ENCODE measurements at places on chromosomes 1 and 21.

DNA sequence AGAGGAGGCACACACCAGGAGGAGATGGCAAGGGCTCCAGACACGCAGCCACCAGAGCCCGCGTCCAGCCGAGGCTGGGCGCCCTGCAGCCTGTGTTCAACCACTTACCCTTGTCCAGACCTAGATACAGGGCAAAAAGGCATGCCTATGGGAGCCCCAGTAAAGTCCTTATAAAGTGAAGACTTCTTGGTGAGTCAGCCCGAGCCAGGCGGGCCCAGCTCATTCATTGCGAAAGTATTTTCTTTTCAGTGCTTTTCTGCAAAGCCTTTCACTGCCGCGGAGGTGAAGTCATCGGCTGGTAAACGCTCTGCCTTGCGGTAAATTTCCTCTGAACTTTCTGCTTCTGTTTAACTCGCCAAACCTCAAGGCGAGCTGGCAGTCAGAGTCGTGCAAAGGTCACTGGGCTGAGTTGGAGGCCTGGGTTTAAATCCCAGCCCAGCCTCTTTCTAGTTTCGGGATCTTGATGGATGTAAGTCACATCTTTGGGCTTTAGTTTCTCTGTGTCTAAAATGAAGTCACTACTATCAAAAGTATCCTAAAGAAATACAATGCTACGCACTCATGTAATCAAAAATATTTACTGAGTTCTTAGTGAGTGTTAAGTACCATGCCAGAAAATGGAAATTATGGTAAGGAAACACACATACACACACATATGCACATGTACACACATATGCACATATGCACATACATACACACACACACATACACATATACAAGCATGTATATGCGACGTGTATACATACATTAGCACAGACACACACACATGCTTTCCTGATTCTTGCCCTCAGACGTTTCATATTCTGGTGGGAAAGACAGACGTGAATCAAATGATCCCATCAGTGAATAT, 54.7 kb upstream of the IFFO2 start:
- no peak for DNase-seq

DNA sequence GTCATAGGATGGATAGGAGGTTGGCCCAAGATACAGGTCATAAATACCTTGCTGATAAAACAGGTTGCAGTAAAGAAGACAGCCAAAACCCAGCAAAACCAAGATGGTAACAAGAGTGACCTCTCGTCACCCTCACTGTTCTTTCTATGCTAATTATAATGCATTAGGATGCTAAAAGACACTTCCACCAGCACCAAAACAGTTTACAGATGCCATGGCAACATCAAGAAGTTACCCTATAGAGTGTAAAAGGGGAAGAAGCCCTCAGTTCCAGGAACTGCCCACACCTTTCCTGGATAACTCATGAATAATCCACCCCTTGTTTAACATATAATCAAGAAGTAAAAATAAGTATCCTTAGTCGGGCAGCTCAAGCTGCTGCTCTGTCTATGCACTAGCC, 671.9 kb downstream of the PTPRC start:
- no peak for DNase-seq

DNA sequence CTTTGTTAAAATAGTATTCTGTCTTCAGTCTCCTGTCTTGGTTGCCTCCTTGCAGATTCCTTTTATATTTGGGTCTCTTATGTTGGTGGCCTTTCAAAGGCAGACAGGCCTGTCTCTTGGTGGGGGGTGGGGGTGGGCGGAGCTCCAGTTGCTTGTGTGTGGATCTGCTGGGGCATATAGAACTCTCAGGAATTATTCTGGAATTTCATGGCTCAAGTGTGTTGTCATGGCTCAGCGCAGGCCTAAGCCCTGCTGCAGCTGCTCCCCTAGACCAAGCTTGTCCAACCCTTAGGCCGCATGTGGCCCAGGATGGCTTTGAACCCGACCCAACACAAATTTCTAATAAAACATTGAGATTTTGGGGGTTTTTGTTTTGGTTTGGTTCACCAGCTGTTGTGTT, 8.0 kb downstream of the C1orf35 start:
- no peak for DNase-seq

GRCh38 chr1:3570066-3570986, 41.0 kb downstream of the MEGF6 start:
- DNase-seq = no peak

DNA sequence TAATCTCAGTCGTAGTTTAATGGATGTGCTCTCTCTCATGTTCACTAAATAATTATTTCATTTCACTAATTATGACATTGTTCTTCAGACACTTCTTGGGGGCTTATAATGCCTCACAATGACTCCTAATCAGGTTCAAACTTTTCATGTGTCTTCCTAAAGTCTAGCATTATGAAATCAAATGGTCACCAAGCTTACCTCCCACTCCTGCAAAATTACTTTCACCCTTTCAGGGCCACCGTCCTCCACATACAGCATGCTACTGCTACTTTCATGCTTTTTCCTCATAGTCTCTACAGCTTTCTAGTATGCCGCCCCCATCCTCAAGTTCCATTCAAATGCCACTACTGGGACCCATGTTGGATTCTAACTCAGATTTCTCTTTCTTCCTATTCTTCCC, 59.8 kb upstream of the C1orf53 start:
- DNase-seq = no peak

DNA sequence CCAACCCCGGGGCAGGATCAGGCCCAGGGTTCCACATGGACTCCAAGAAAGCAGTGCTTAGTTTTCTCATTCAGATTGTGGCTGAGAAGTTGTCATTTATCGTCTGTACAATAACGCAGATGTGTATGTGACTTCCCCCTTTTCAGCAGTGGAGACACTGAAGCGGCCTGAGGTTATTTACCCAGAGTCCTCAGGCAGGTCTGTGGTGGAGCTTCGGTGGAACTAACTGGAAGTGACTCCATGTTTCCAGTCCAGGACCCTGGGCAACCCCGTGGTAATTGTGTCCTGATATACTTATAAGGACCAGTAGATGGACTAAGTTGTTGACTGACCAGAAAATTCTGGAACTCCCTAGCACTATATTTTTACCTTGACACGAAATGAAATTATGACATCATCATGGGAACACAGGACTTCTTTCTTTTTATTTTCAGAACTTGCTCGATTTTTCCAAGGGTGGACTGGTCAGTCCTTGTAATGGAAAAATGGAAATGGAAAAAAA, 1.0 kb upstream of the IER5 start:
- DNase-seq = no peak

GRCh38 chr1:152313970-152314369, 11.1 kb downstream of the FLG start:
- no peak for DNase-seq

DNA sequence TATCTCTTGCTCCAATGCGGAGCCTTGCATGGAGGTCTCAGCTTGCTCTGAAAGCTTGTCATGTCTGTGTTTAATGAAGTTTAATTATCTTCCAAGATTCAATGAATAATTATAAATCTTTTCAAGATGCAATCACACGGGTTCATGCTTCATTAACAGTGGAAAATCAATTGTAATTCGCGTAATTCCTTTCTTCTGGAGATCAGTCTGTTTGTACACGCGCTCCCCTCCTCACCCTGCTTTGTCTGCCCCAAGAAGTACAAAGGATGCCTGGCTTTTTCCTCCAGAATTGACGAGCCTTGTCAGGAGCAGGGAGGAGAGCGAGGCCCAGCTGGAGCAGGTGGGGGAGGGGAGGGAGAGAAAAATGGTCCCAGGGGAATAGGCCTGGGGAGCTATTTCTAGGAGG, 65.0 kb upstream of the DISP3 start:
- no peak for DNase-seq

GRCh38 chr1:116324411-116324810, 48.6 kb upstream of the ATP1A1 start:
- DNase-seq = no peak

GRCh38 chr1:219837274-219837993, 90.9 kb downstream of the SLC30A10 start:
- peak; percentile 51 for DNase-seq

DNA sequence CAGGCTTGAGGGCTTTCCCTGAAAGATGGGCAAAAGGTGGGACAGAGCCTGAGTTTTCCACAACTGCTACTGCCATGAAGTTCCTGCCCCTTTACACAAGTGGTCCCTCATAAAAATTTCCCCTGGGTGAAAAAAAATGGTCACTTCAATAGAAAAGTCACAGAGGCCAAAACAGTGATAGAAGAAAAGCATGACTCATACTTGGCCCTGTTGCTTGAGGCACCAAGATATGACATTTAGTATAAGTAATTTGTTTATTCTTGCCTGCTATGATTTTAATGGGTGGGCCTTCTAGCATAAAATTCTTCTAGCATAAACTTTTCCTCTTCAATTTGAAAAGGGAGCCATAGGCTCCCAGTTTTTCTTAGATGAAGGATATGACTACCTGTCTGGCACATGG, 280.2 kb downstream of the DPYD start:
- DNase-seq = no peak

- no peak for DNase-seq
These were observed 19.5 kb downstream of the PADI2 start for GRCh38 chr1:17099616-17100340.

- no peak for DNase-seq
These were observed 34.6 kb downstream of the TNR start for GRCh38 chr1:175708787-175709186.

DNA sequence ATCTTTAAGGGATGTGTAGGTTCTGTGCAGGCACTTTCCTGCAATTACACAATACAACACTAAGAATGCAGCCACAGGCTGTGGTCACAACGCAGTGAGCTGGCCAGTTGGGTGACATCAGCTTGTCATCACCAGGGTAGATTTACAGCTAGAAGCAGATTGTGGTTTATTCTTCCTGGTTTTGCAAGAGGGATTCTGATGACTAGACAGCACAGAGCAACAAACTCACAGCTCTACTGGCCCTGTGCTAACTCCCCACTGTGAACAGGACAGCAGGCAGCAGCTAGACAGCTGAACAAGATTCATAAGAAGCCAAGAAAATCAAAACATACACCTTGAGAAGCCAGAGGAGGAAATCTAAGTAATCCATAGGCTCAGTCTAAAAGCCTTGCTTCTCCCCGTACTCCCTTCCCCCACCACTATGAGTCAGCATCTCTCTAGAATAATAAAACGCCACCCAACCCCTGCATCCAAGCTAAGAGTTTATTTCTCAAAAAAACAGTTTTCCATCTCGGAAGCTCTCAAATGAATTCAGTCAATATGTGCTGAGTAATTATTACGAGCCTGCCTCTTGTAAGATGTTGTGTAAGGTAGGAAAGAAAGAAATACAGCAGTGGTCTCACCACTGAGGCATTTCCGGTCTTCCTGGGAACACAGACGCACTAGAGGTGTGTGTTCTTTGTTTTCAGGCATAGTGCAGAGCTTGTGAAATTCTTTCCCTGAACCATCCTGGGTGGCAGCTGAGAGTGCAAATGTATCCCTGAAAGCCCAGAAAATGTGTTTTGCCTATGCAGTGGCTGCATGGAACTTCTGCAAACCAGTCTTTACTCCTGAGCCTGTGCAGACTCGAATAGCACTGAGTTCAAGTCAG, 162.8 kb downstream of the NTPCR start:
- no peak for DNase-seq

GRCh38 chr21:26835027-26835713, 10.0 kb downstream of the ADAMTS1 start:
- DNase-seq = no peak

GRCh38 chr1:208564466-208564865, 320.3 kb upstream of the PLXNA2 start:
- DNase-seq = no peak

DNA sequence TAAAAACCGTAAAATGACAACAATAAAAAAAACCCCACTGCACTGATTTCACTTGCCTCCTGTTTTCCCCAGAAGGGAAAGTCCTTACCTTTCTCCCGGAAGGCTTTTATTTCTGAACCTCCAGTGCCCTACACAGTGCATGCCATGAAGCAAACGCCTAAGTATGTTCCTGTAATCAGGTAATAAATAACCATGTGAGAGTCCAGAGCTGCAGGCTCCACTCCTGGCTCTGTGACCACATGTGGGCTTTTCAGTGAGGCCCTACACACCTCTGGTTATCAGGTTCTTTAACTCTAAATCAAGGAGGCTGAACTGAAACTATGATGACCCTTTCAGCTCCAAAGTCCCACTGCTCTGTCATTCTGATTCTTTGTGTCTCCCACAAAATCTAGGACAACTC, 20.8 kb upstream of the NR5A2 start:
- DNase-seq = no peak

DNA sequence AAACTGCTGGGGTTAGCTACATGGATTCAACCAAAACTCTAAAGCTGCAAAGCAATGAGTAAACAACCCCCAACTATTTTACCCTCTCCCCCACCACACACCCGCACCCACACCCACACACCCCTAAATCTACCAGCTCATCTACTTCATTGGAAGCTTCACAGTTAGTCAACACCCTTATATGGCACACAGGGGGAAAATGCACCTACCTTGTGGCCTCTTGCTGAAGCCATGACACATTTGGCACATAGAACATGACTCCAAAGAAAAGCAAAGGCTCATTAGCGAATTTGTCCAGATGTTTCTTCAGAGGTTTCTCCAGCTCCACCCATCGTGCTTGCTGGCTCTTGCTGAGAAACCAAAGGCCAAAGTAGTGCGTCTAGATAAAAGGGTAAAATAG, 99.8 kb downstream of the PTPN14 start:
- DNase-seq = no peak
